ENCODE measurements at places on chromosomes 16 and 17.
A peak's percentile ranks its signal among the peaks of the same experiment; 100 is the strongest.

DNA sequence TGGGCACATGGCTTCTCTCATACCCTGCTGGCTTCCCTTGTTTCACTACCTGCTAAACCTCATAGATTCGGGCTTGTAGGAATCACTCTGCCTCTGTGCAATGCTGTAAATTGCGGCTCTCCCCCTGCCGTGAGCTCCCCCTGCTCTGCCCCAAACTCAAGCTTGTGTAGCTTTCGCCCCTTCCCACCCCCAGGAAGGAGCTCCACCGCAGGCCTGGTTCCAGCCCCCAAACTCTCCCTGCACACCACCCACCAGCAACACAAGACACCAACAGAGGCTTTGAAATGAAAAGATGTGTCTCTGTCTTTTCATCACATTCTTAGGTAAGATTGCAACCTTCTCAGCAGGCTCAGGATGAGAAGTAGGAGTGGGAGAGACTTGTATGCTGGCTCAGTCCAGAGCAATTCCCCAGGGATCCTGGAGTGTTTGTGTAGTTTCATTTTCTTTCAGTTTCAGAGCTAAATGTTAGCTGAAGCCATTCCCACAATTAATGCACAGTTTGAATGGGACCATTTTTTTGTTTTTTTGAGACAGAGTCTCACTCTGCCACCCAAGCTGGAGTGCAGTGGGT lies 14.2 kb downstream of the CX3CL1 start:
- peaks cover 14% of the 10 kb centered on the region for H3K27me3 ChIP-seq
- H3K4me3 ChIP-seq, result no peak overlapping the region
- no peaks in the 10 kb centered on the region for H3K36me3 ChIP-seq
- no peaks in the 10 kb centered on the region for H3K4me1 ChIP-seq

DNA sequence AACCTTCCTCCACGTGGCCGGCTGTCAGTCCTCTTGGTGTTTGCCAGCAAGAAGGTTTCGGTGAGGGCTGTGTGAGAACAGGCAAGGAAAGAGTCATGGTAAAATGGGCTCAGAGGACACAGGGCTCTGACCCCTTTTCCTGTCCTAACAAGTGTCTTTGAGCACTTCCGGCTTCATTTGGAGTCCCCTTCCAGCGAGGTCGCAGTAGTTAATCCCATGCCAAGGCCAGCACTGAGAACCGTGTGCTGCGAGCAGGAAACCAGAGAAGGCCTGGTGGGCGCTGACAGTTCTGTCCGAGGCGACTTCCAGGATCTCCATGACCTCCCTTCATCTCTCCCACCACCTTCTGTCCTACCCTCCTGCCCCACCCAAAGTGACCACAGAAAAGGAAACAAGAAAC lies 168.1 kb downstream of the ZFHX3 start:
- no peaks in the 10 kb centered on the region for H3K27me3 ChIP-seq
- no peak overlapping the region for H3K4me3 ChIP-seq
- H3K4me1 ChIP-seq, result no peaks in the 10 kb centered on the region
- H3K36me3 ChIP-seq, result no peaks in the 10 kb centered on the region
- DNase-seq, result no peak
- no peak overlapping the region for H3K27ac ChIP-seq

DNA sequence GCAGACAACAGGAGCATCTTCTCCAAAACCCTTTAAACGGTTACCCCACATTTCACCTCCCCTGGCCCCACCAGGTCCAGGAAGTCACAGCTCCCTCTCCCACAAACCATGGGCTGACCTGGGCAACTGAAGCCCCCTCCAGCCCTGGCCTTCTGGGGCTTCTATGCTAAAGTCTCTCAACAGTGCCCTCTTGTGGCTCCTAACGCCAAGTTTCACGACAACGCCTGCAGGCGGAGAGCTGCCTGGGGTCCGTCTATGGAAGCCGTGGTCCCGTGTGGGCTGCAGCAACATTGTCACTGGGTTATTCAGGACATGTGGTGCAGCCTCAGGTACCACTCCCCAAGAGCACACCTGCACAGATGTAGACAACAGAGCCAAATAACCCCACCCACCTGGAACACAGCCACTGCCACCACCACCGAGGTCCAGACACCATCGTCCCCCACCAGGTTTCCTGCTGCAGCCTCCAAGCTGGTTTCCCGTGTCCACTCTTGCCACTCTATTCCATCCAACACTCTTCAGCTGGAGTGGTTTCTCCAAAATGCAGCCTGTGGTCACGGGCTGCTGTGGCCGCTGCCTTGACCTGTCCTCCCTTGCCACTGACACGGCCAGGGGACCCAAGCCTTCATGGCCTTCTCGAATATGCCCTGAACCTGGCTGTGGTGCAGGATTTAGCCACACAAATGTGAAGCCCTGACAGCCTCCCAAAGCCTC lies 19.1 kb downstream of the C16orf95 start:
- H3K4me3 ChIP-seq, result no peak overlapping the region
- no peaks in the 10 kb centered on the region for H3K4me1 ChIP-seq
- no peak overlapping the region for H3K27ac ChIP-seq

DNA sequence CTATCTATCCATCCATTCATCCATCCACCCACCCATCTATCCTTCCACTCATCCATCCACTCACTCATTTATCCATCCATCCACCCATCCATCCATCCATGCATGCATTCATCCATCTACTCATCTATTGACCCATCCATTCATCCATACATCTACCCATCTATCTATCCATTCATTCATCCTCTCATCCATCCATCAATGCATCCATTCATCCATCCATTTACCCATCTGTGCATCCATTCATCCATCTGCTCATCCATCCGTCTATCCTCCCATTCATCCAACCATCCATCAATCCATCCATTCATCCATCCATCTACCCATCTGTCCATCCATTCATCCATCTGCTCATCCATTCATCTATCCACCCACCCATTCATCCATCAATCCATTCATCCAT lies 224.5 kb upstream of the MAF start:
- H3K4me3 ChIP-seq, result no peak overlapping the region
- no peak for DNase-seq
- no peaks in the 10 kb centered on the region for H3K27me3 ChIP-seq
- H3K4me1 ChIP-seq, result no peaks in the 10 kb centered on the region
- H3K36me3 ChIP-seq, result no peaks in the 10 kb centered on the region

DNA sequence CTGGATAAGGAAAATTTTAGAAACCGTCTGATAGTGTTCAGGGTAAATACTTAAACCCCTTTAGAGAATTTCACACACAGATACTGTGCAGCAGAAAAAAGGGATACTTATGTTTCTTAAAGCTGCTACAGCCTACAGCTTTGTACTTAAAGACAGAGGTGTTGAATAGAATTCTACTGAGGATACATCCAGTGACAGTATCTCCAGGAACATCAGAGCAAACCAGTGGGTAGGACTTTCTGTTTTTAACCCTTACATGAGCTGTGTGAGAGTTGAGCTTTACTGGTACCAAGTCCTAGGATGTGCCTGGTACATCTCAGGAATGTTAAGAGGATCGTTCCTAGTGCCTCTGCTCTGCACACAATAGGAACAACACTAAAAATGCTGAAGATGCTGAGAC lies 191.5 kb downstream of the FTO start:
- DNase-seq, result no peak
- no peaks in the 10 kb centered on the region for H3K27me3 ChIP-seq
- H3K4me1 ChIP-seq, result no peaks in the 10 kb centered on the region

GRCh38 chr17:6936370-6937028 lies 59.4 kb upstream of the ALOX12 start:
- peaks cover 4% of the 10 kb centered on the region for H3K4me1 ChIP-seq
- H3K27me3 ChIP-seq, result no peaks in the 10 kb centered on the region
- peak overlapping the region; percentile 32 for H3K4me3 ChIP-seq
- no peak for DNase-seq

DNA sequence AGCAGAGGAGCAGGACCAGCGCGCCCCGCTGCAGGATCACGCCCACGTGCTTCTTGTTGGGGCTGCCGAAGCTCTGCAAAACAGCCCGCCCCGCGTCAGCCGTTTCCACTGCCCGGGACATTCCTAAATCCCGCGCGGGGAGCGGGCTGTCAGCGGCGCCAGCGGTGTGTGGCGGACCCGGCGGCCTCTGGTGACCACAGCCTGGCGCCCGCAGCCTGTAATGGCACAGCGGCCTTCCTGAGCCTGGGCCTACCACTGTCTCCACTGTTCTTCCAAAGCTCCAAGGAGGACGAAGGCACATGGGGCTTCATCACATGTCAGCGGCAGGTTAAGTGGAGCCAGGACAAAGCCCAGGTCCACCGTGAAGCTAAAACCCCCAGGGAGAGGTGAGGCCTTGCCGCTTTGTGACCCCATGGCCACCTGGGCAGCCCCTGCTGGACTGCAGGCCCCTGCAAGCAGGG lies 2.5 kb downstream of the SLC47A2 start:
- no peak for DNase-seq
- H3K27me3 ChIP-seq, result no peaks in the 10 kb centered on the region
- no peaks in the 10 kb centered on the region for H3K36me3 ChIP-seq
- no peak overlapping the region for H3K27ac ChIP-seq

- H3K36me3 ChIP-seq, result peaks cover 42% of the 10 kb centered on the region
- no peak overlapping the region for H3K4me3 ChIP-seq
These were observed 4.2 kb upstream of the SPAG7 start for GRCh38 chr17:4971826-4972225.

DNA sequence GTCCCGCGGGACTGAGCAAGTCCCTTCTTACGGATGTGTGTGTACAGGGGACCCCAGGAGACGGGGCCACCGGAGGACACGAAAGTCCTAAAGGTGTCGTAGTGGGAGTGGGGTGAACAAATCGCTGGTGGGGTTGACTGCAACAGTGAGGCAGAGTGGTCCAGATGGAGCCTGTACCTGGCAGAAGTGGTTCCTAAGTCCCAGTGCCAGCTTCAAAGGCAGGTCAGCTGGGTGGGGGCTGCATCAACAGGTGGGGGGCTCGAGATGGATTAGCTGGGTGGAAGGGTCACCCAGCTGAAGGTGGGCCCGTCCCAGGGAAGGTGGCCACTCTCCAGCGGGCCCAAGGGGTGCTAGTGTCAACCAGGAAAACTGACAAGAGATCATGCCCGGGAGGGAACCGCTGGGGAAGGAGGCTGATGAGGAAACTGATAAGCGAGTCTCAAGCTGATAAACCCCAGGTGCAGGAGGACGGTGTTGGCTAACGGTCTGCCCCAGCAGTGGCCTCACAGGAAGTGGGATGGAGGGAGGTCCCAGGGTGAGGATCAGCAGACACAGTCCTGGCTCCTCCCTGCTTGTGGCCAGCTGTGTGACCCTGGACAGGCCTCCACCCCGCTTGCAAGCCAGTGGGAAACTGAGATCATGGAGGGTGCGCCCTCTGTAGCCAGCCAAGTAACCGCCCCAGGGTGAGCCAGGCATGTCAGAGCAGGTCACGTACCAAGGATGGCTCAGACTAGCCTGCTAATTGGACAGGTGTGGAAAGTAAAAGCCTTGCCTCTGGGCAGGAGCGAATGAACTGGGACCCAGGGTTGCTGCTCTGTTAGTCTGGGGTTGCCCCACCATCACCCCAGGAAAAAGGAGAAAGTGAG lies 1.0 kb downstream of the ORAI3 start:
- peaks cover 40% of the 10 kb centered on the region for H3K4me1 ChIP-seq
- peak overlapping the region; percentile 62 for H3K4me3 ChIP-seq
- H3K36me3 ChIP-seq, result no peaks in the 10 kb centered on the region
- DNase-seq, result no peak

DNA sequence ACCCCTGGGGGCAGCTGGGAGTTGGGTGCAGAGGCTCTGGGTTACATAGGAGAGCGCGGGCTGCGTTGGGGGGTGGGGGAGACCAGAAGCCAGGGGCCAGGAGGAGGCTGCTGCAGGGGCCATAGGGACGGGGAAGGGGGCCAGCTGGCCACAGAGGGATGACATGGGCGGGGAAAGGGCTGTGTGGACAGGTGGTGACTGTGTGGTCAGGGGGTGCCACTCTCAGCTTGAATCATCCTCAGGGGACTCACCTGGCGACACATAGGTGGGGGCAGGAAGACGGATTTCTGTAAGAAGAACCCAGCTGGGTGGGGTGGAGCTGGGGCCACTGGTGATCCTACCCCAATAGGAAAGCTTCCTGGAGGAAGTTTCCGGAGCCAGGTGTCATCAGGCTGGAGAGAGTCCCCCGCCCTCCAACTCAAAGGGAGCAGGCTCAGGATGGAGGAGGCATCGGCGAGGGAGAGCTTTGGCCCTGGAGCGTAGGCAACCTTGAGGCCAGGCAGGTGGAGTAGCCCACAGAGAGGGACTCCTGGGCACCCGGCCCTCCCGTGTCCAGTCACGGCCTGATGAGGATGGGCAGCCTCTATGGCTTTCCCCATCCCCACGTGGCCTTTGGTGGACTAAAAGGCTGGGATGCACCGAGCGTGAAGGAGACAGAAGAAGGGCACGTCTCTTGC lies 1.2 kb downstream of the TRPV3 start:
- DNase-seq, result no peak
- H3K4me3 ChIP-seq, result no peak overlapping the region
- no peaks in the 10 kb centered on the region for H3K36me3 ChIP-seq
- peaks cover 55% of the 10 kb centered on the region for H3K27me3 ChIP-seq
- no peaks in the 10 kb centered on the region for H3K4me1 ChIP-seq
- no peak overlapping the region for H3K27ac ChIP-seq

DNA sequence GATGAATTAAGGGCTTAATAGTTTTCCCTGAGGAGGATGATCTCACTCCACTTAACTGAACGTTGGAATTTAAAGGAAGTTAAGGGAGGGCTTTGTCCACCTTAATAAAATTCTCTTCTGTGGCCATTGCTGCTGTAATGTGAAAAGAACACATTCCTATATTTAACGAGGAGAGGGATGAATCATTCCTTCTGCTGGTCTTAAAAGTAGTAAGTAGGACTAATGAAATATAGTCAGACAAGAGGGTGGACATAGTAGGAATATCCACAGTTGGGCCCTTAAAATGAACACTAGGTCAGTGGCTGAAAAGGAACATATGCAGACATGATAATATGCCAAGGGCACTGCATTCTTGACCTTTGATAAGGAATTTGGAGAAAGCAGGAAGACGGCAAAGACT lies 405.6 kb downstream of the PMP22 start:
- H3K4me3 ChIP-seq, result no peak overlapping the region
- no peaks in the 10 kb centered on the region for H3K4me1 ChIP-seq
- no peaks in the 10 kb centered on the region for H3K36me3 ChIP-seq
- DNase-seq, result no peak
- H3K27ac ChIP-seq, result no peak overlapping the region

- H3K27me3 ChIP-seq, result no peaks in the 10 kb centered on the region
- no peak for DNase-seq
- no peaks in the 10 kb centered on the region for H3K4me1 ChIP-seq
- H3K4me3 ChIP-seq, result no peak overlapping the region
These were observed 8.4 kb upstream of the MED9 start for GRCh38 chr17:17468217-17469010.

DNA sequence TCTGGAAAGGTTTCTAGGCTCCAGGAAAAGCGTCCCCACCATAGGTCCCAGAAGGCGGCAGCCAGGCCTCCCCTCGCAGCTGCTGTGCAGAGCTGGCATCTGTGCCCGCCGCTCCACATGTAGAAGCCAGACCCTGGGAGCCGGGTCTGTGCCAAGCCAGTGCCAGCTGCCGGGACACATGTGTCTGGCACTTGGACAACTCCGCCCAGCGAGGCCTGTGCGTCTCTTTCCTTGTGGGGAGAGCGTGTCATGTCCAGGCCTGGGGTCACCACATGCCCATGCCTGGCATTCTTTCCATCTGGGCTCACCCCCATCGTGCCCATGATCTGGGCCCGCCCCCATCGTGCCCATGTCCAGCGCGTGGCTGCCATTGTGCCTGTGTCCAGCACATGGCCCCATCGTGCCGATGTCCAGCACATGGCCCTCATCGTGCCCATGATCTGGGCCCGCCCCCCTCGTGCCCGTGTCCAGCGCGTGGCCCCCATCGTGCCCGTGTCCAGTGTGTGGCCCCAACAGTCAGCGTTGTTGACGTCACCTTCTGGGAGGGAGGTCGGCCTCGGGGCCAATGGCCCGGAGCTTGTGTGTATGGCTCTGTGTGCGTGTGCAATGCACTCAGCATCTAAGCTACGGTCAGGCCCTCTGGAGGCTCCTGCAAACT lies 13.3 kb upstream of the ACSF3 start:
- no peak overlapping the region for H3K4me3 ChIP-seq
- no peaks in the 10 kb centered on the region for H3K4me1 ChIP-seq
- no peaks in the 10 kb centered on the region for H3K27me3 ChIP-seq
- DNase-seq, result no peak
